ENCODE measurements at places on chromosomes 6 and 20. TPM values are rescaled to one million over a fixed set of nuclear protein-coding genes. Genes with fewer than 3 reads are reported as not detected.

Gene CST9L
- total RNA-seq: not detected

- H3K4me3 ChIP-seq: no peak overlapping the region
- no peaks in the 10 kb centered on the region for H3K27me3 ChIP-seq
- no peak overlapping the region for H3K27ac ChIP-seq
- H3K36me3 ChIP-seq: no peaks in the 10 kb centered on the region
- DNase-seq: no peak
Observed at GRCh38 chr6:20929283-20929682, 395.0 kb downstream of the CDKAL1 start.

- H3K4me3 ChIP-seq: no peak overlapping the region
- H3K36me3 ChIP-seq: no peaks in the 10 kb centered on the region
- DNase-seq: no peak
- no peaks in the 10 kb centered on the region for H3K27me3 ChIP-seq
- no peaks in the 10 kb centered on the region for H3K4me1 ChIP-seq
Observed at GRCh38 chr6:112065426-112065986, 11.6 kb downstream of the CCN6 start.

GRCh38 chr6:4935975-4936680 lies 67.7 kb downstream of the RPP40 start:
- no peak for DNase-seq
- no peak overlapping the region for H3K4me3 ChIP-seq

Gene CLPSL1
- total RNA-seq: not detected

DNA sequence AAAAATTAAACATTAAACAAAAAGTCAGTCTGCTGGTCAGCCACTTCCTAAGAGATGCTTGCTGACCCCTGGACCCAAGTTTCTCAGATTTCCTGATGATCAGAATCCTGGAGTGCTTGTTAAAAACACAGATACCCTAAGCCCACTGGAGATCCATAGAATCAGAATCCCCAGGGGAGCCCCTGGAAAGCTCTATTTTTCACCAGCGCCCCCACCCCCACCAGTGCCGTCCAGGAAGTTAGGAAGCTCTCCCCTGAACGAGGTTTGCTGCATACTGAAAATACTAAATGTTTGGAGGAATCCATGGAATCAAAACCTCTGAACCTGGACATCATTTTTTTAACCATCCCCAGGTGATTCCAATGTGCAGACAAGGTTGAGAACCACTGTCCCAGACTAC lies 69.2 kb downstream of the BFSP1 start:
- DNase-seq: no peak
- no peaks in the 10 kb centered on the region for H3K27me3 ChIP-seq
- no peak overlapping the region for H3K4me3 ChIP-seq
- no peak overlapping the region for H3K27ac ChIP-seq
- H3K36me3 ChIP-seq: no peaks in the 10 kb centered on the region

Gene PLTP
- 144 TPM for total RNA-seq

Gene GNAS-AS1
- total RNA-seq: 0.16 TPM

Gene MEI4
- total RNA-seq: 0.27 TPM

DNA sequence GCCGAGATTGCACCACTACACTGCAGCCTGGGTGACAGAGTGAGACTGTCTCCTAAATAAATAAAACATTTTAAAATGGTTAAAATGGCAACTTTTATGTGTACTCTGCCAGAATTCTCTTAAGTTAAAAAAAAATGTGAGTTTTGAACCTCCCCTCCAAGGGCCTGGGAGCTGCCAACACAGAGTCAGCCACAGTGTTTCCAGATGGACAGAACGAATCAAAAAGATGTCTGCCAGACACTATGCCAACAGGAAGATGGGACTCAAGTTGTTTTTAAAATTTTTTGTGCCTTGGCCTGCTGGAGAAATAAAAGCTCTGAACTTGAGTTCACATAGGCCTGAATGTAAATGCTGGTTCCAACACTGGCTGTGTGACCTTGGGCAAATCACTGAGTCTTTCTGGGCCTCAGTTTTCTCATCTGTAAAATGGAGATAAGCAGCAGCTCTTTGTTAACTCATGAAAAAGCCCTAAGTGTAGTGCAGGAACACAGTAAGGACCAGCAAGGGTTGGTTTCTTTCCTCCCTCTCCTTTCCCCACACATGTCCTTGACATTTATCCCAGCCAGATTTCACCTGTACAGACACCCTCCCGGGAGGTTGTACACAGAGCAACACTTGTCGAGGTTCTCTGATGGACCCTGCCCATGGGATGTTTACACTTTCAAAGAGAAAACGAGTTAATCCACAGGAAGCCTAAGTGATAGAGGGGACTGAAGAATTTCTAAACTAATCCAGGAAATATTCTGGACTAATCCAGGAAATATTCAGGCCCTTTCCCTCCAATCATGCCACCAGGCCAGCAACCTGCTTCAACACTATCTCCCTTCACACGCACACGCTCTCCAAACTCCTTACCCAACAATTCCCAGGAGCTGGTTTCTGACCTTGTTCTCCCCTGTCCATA lies 35.0 kb downstream of the MRPL14 start:
- no peak for DNase-seq
- H3K27me3 ChIP-seq: no peaks in the 10 kb centered on the region
- no peaks in the 10 kb centered on the region for H3K36me3 ChIP-seq
- H3K4me1 ChIP-seq: peaks cover 16% of the 10 kb centered on the region
- peak overlapping the region; percentile 23 for H3K27ac ChIP-seq

DNA sequence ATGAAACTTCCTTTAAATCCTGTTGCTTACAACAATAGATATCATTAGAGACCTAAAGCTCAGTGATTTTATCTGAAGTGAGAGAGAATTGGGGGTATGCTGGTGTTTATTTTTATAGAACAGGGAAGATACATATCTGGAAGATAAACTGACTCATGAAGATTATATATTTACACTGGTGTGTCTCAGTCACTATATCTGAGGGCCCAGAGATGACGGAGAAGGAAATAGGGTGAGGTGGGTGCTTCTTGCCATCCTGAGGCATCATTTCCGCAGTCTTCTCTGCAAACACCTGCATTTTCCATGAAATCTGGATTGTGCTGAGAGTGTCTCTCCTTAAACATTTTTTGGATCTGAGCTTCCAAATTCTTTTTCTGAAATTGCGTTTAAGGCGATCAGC lies 5.9 kb upstream of the PLCB1 start:
- DNase-seq: no peak
- no peaks in the 10 kb centered on the region for H3K27me3 ChIP-seq
- no peaks in the 10 kb centered on the region for H3K36me3 ChIP-seq
- no peak overlapping the region for H3K4me3 ChIP-seq
- no peak overlapping the region for H3K27ac ChIP-seq

DNA sequence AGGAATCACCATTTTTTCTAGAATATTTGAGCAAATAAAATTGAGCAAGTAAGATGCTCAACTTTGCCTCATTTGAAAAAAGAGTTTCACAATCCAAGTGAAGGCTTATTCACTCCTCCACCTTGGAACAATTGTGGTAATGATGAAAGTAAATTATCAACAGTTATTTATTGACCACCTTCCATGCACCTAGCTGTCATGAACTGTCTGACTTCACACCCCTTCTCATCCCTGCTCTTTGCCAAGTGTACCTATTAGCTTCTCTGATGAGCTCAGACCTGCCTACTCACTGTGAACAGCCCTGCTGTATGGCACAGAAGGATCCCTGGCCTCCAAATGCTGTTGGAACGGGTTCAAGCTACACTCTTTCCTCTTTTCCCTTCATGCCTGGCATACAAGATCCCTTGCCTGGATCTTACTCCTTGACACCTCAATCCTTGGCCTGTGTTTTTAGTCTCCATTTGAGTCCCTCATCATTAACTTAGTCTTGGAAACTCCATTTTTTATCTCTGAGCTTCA lies 99.0 kb upstream of the PREP start:
- DNase-seq: no peak
- H3K27me3 ChIP-seq: no peaks in the 10 kb centered on the region
- H3K4me3 ChIP-seq: no peak overlapping the region

- H3K4me1 ChIP-seq: peaks cover 34% of the 10 kb centered on the region
- H3K27ac ChIP-seq: peak overlapping the region; percentile 68
- DNase-seq: peak; percentile 81
- no peaks in the 10 kb centered on the region for H3K27me3 ChIP-seq
- no peaks in the 10 kb centered on the region for H3K36me3 ChIP-seq
Observed at GRCh38 chr6:43812850-43813578, 43.0 kb downstream of the VEGFA start.

DNA sequence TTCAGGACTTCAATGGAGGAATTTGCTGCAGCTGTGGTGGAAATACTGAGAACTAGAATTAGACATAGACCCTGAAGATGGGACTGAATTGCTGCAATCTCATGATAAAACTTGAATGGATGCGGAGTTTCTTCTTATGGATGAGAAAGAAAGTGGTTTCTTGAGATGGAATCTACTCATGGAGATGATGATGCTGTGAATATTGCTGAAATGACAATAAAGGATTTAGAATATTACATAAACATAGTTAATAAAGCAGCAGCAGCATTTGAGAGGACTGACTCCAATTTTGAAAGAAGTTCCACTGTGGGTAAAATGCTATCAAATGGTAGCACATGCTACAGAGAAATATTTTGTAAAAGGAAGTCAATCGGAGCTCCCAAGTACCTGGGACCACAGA lies 264.6 kb downstream of the UBE3D start:
- H3K27me3 ChIP-seq: no peaks in the 10 kb centered on the region
- no peak for DNase-seq
- H3K27ac ChIP-seq: no peak overlapping the region

Data from hepatocyte (in vitro differentiated cells).